ENCODE measurements at places on chromosomes 6 and 20. TPM values are rescaled to one million over a fixed set of nuclear protein-coding genes. Genes with fewer than 3 reads are reported as not detected.
A peak's percentile ranks its signal among the peaks of the same experiment; 100 is the strongest.

DNA sequence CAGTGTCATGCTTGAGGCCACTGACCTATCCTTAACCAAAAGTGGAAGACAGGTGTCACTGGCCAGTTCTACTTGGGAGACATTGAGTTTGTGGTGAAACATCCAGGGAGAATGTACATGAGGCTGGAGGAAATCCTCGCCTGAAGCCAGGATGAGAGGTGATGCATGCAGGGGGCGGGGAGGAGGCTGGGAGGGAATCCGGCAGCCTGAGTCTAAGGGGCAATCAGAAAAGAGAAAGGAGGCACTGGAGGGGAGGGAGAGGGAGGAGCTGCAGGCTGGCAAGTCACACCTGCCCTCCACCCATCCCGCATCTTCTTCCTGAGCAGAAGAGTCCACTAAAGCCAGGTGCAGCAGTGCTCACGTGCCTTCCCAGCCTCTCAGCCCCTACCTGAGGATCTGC, 14.9 kb upstream of the DDO start:
- no peaks in the 10 kb centered on the region for H3K27me3 ChIP-seq
- no peak overlapping the region for H3K4me3 ChIP-seq
- no peaks in the 10 kb centered on the region for H3K36me3 ChIP-seq
- H3K4me1 ChIP-seq: no peaks in the 10 kb centered on the region
- H3K27ac ChIP-seq: no peak overlapping the region

GRCh38 chr6:46821458-46821881, 28.3 kb downstream of the MEP1A start:
- no peak overlapping the region for H3K4me3 ChIP-seq
- no peaks in the 10 kb centered on the region for H3K36me3 ChIP-seq

DNA sequence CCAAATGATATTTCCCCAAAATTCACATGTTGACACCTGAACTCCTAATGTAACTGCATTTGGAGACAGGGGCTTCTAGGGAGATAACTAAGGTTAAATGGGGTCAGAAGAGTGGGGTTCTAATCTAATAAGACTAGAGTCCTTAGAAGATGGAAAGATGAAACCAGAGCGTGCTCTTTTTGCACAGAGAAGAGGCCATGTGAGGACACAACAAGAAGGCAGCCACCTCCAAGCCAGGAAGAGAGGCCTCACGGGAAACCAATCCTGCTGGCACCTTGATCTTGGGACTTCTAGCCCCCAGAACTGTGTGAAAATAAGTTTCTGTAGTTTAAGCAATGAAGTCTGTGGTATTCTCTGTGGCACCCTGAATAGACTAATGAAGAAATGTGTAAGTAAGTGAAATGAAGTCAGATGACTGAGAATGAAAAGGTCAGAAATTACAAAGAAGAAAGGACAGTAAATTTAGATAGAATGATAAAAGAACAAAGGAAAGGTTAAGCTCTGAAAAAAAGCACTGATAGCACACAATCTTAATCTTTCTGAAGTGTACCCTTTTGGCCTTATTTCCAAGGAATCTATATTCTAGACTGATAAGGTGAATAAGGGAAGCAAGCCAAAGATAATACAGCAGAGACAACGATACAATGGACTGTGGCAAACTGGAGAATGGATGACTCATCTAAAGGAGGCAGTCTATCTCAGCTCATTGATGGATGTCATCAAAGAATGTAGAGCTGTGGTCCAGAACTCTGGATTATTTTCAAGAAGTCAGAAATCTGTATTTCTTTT, 110.4 kb downstream of the MYB start:
- DNase-seq: no peak
- no peaks in the 10 kb centered on the region for H3K27me3 ChIP-seq
- H3K4me1 ChIP-seq: no peaks in the 10 kb centered on the region
- no peak overlapping the region for H3K4me3 ChIP-seq
- peaks cover 8% of the 10 kb centered on the region for H3K36me3 ChIP-seq

GRCh38 chr20:38043512-38044300, 10.2 kb downstream of the RPRD1B start:
- no peak for DNase-seq
- H3K4me3 ChIP-seq: no peak overlapping the region
- no peaks in the 10 kb centered on the region for H3K36me3 ChIP-seq
- H3K4me1 ChIP-seq: no peaks in the 10 kb centered on the region
- H3K27ac ChIP-seq: no peak overlapping the region

DNA sequence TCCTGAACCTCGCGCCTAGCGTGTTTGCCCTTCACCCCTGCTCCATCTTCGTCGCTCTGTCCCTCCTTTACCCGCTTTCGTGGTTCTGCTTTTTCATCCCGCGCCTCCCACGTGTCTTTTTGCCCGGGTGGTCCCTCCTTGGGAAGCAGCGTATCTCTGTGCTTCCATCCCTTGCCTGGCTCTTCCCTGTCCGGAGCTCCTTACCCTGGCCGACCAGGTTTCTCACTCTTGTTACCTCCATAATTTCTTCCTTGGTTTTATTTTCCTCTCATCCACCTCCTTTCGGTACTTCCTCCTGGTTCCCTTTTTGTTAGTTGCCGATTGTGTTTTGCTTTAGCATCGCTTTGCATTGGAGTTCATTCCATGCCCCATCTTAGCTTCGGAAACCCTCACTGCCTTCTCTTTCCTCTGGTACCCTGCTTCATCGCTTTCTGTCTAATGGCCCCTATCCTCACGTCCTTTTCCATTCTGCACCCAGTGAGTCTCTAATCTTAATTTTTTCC, 735 bp downstream of the FAM135A start:
- H3K27ac ChIP-seq: peak overlapping the region; percentile 94
- peaks cover 22% of the 10 kb centered on the region for H3K4me1 ChIP-seq
- peak overlapping the region; percentile 70 for H3K4me3 ChIP-seq
- no peaks in the 10 kb centered on the region for H3K36me3 ChIP-seq
- H3K27me3 ChIP-seq: no peaks in the 10 kb centered on the region

GRCh38 chr6:42199106-42199981, 4.6 kb upstream of the GUCA1B start:
- H3K4me3 ChIP-seq: no peak overlapping the region
- DNase-seq: no peak

- H3K27ac ChIP-seq: no peak overlapping the region
- DNase-seq: no peak
- H3K4me1 ChIP-seq: peaks cover 10% of the 10 kb centered on the region
- no peaks in the 10 kb centered on the region for H3K36me3 ChIP-seq
- no peaks in the 10 kb centered on the region for H3K27me3 ChIP-seq
- no peak overlapping the region for H3K4me3 ChIP-seq
Measured at GRCh38 chr6:139676718-139677117, 302.3 kb upstream of the CITED2 start.

GRCh38 chr6:11622156-11622555, 84.6 kb downstream of the TMEM170B start:
- no peak overlapping the region for H3K27ac ChIP-seq
- H3K4me1 ChIP-seq: no peaks in the 10 kb centered on the region
- no peak for DNase-seq
- no peak overlapping the region for H3K4me3 ChIP-seq

DNA sequence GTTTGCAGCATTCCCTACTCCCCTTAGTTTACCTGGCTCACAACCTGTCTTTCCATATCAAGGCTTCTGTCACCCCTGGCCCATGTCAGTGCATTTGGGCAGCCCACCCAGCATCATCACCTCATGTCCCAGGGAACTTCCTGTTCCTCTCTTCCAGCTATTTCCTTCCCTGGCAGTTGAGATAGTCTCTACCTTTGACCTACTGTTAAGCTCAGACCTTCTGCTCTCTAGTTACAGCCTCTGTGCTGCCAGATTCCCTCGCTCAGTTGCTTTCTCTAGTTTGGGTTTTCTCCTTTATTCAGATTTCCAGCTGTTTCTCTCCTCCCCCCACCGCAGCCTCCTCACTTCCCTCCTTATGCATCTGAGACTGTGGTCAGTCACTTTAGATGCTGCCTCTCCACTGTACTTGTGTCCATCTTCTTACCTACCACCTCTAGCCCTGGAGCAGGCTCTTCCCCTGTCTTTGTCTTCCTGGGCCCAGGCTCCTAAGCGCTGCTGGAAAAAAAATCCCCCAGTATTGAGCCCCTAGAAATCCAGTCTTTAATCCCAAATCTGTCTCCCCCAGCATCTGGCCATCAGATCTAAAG, 16.3 kb downstream of the PTPN1 start:
- no peaks in the 10 kb centered on the region for H3K36me3 ChIP-seq
- no peak for DNase-seq
- H3K27ac ChIP-seq: peak overlapping the region; percentile 62
- H3K4me3 ChIP-seq: no peak overlapping the region

DNA sequence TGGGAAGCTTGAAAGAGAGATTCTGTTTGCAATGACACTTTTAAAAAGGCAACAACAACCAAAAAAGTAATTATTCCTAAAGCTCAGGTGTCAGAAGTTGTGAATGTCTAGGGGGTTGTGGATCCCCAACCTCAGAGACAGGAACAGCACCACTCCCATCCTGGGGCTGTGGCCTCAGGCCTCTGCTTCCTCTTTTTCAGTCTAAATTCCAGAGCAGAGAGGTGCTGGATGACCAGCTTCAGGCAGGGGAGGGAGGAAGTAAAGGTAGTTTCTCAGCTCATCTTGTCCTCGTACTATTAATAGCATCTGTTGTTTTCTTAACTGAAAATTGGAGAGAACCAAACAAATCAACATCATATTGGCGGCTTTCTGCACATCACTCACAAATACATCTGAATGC, 8.3 kb downstream of the NT5E start:
- peak overlapping the region; percentile 8 for H3K27ac ChIP-seq
- DNase-seq: no peak
- H3K27me3 ChIP-seq: no peaks in the 10 kb centered on the region
- H3K4me1 ChIP-seq: peaks cover 45% of the 10 kb centered on the region
- no peaks in the 10 kb centered on the region for H3K36me3 ChIP-seq
- no peak overlapping the region for H3K4me3 ChIP-seq

DNA sequence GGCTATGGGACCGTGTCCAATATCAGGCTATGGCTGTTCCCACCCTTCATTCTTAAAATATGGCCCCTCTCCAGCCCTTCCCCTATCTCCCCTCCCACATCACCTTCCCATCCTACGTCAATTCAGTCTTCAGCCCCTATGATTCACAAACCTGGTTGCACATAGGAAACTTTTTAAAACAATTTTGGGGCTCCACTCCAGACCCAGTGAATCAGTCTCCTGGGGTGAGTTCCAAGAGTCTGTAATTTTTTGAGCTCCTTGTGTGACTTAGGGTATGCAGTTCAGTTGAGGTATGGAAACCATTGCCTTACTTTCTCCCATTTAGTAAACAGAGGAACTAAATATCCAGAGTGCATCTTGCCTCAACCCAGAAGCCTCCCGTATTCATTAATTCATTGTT, 5.5 kb downstream of the HNF4A start:
- H3K36me3 ChIP-seq: no peaks in the 10 kb centered on the region
- no peaks in the 10 kb centered on the region for H3K27me3 ChIP-seq
- H3K4me1 ChIP-seq: peaks cover 4% of the 10 kb centered on the region
- H3K4me3 ChIP-seq: no peak overlapping the region
- H3K27ac ChIP-seq: no peak overlapping the region

- H3K36me3 ChIP-seq: no peaks in the 10 kb centered on the region
- peaks cover 4% of the 10 kb centered on the region for H3K4me1 ChIP-seq
- no peaks in the 10 kb centered on the region for H3K27me3 ChIP-seq
- DNase-seq: no peak
- H3K4me3 ChIP-seq: no peak overlapping the region
Measured at GRCh38 chr6:161435748-161436070, 161.8 kb upstream of the AGPAT4 start.

- no peak overlapping the region for H3K4me3 ChIP-seq
- H3K4me1 ChIP-seq: peaks cover 12% of the 10 kb centered on the region
- H3K27me3 ChIP-seq: no peaks in the 10 kb centered on the region
- peak overlapping the region; percentile 2 for H3K27ac ChIP-seq
Measured at GRCh38 chr20:36924167-36925045, 27.1 kb downstream of the SAMHD1 start.

DNA sequence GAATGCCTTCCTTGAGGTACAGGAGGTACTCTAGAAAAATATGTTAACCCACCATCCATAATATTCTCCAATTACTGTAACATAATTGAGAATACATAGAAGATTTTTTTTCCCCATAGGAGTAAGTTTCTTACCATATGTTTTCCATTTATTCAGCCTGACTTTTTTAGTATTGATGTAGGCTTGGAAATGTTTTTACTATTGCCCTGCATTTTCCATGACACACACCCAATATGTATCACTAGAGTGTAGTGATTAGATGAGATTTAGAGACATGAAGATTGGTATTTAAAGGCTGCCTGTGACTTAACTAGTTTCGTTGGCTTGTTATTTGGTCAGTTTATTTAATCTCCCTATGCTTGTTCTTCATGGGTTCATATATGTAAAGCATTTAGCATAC, 39.5 kb downstream of the KCNQ5 start:
- H3K4me1 ChIP-seq: no peaks in the 10 kb centered on the region
- H3K4me3 ChIP-seq: no peak overlapping the region
- no peak for DNase-seq
- H3K36me3 ChIP-seq: no peaks in the 10 kb centered on the region
- no peaks in the 10 kb centered on the region for H3K27me3 ChIP-seq
- no peak overlapping the region for H3K27ac ChIP-seq

- DNase-seq: no peak
- no peaks in the 10 kb centered on the region for H3K36me3 ChIP-seq
- H3K27ac ChIP-seq: no peak overlapping the region
- H3K27me3 ChIP-seq: peaks cover 71% of the 10 kb centered on the region
Measured at GRCh38 chr20:63067721-63068560, 61.2 kb upstream of the BHLHE23 start.

Gene PDE10A
- total RNA-seq: 6.8 TPM

Gene KIF25
- total RNA-seq: not detected

Gene BPIFA1
- total RNA-seq: not detected

Gene DIDO1
- 97.9 TPM for total RNA-seq

Gene SSR1
- 68.9 TPM for total RNA-seq

Gene LINC00237
- not detected for total RNA-seq

Gene XKR7
- total RNA-seq: not detected
